Activated CD8-positive, alpha-beta T cell treated with anti-CD3 and anti-CD28 coated beads for 36 hours (primary cell): ENCODE measurements at places on chromosomes 6 and 20. TPM values are rescaled to one million over a fixed set of nuclear protein-coding genes. Genes with fewer than 3 reads are reported as not detected.

PRSS35 gene
- not detected for total RNA-seq

DNA sequence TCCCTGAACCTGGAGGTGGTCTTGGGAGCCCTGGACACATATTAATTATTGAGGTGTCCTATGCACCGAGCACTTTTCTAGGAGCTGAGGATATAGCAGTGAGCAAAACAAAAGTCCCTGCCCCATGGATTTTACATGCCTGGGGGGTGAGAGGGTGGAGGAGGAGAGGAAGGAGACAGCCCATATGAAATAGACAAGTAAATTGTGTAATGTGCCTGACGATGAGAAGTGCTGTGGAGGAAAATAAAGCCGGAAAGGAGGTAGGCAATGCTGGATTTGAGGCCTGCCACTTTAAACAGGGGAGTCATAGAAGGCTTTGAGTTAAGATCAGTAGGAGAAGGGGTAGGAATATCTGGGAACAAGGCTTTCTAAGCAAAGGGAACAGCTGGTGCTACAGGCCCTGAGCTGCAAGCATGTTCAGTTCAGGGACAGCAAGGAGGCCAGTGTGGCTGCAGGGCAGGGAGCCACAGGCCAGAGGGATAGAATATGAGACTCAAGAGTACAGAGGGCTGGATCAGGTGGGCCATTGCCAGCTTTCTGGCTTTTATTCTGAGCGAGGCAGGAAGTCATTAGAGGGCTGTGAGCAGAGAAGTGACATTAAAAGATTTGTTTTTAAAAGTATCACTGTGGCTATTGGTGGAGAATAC is 19.1 kb upstream of the MYLIP start:
- no peak for DNase-seq
- H3K4me3 ChIP-seq, result no peak overlapping the region
- H3K27me3 ChIP-seq, result no peaks in the 10 kb centered on the region
- no peaks in the 10 kb centered on the region for H3K4me1 ChIP-seq
- H3K27ac ChIP-seq, result no peak overlapping the region

C6orf141 gene
- 0.43 TPM for total RNA-seq

- no peak overlapping the region for H3K27ac ChIP-seq
- H3K27me3 ChIP-seq, result no peaks in the 10 kb centered on the region
- H3K36me3 ChIP-seq, result no peaks in the 10 kb centered on the region
- no peaks in the 10 kb centered on the region for H3K4me1 ChIP-seq
- no peak for DNase-seq
- no peak overlapping the region for H3K4me3 ChIP-seq
Measured at GRCh38 chr6:166520905-166521834, 65.3 kb downstream of the RAMACL start.

DNA sequence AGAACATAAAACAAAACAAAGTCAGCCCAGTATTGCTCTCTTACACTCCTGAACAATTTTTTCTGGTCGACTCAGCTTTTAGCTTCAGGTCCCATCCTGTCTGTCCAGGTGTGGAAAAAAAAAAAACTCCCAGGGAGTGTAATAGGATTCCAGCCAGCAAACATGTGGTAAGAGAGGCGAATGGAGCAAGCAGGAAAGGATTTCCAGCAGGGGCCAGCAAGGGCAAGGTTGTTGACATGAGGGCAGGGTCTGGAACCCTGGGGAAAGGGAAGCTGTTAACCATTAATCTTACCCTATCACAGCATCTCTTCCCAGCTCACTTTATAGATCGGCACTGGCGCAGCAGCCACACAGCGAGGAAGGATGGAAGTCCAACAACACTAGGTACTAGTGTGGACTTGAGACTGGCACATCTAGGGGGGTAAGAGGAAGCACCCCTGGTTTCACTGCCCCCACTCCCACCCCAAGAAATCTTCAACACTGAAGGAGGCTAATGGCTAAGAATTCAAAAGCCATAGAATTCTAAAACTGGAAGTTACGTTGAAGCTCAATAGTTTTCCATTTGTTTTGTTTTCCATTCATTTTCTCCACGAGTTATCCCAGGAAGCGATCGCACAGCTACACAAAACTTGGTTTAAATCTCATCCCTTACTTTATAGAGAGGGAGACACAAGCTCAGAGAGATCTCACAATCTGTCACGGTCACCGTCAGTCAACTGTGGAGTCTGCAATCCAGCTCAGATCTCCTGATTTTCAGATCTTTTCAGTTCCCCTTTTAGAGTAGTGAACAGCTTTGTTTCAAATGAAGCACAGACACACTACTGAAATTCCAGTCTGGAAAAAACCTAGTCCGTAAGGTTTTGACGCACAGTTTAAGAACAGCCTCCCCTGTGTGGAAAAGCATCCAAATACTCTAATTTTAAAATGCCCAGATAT is 53.3 kb downstream of the SLC22A23 start:
- H3K4me3 ChIP-seq, result no peak overlapping the region
- no peak overlapping the region for H3K27ac ChIP-seq
- no peaks in the 10 kb centered on the region for H3K27me3 ChIP-seq
- H3K4me1 ChIP-seq, result no peaks in the 10 kb centered on the region
- DNase-seq, result no peak
